Activated T-helper 9 cell treated with anti-CD3 and anti-CD28 coated beads, Interleukin-2, amount 50 U/mL, for 16 hours (primary cell): ENCODE measurements at places on chromosomes 3 and 15.

GRCh38 chr15:55241891-55242290 is 45.1 kb upstream of the RSL24D1 start:
- DNase-seq = no peak

- DNase-seq = no peak
Measured at GRCh38 chr15:25727116-25727515, 136.0 kb downstream of the ATP10A start.

- DNase-seq = no peak
Measured at GRCh38 chr3:53845103-53845880, 927 bp downstream of the CHDH start.

DNA sequence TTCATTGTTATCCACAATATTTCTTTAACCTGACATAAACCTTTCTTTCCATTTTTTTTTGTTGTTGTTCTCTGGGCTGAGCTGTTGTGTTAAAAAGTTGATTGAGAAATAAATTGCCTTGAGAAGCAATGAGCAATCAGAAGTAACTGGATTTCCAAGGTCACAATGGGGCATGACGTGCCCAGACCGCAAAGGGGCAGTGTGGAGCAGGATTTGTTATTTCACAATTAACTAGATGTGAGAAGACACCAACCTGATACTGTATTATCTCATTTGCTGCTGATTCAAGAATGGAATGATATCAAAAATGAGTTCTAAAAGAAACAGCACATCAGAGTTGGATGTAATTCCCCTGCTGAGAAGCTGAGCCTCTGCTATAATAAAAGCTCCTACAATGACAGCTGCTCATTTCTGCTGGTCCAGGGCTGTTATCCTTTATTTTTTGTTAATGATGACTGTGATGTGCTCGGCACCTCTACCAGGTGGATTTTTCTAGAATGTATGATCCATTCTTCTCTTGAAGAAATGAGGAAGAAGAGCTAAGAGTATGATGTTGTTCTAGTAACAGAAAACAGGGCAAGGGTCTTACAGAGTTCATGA is 28.1 kb downstream of the CPNE4 start:
- no peak for DNase-seq

- DNase-seq = no peak
Measured at GRCh38 chr3:169658311-169658931, 5.1 kb downstream of the MECOM start.

- DNase-seq = no peak
Measured at GRCh38 chr3:133383175-133383574, 16.7 kb upstream of the BFSP2 start.

GRCh38 chr3:196726788-196727675 is 12.6 kb upstream of the PAK2 start:
- DNase-seq = no peak

- DNase-seq = no peak
Measured at GRCh38 chr15:52870015-52870414, 79.9 kb upstream of the ONECUT1 start.

DNA sequence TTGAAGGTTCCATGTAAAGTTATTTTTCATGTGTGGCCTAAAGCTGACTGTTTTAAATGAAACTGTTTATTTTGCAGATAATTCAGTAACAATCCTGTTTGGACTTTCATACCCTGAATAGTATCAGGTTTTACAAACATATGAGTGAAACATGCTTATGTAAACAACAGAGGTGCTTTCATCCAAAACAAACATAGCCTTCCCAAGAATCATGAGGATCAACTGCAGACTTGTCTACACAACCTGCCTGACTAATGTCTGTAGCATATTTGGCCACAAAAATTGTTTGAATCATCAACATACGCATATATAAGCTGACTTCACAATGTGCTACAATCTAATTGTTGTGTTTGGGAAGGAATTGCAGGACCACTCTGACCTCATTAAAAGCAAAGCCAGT is 190.4 kb downstream of the DIPK2A start:
- no peak for DNase-seq

DNA sequence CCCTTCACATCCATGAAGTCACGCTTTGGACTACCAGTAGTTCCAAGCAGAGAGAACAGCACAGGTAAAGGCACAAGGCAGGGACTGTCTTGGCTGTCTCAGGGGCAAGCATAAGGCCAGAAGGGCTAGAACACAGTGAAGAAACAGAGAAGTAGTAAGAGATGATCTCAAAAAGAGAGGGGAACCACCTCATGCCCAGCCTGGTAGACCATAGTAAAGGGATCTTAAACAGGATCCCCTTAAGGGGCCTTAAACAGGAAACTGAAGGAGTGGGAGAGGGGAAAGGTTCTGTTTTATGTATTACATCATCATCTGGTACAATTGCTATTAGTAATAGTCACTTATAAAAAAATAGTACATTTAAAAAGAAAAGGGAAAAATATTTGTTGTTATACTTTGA is 25.8 kb downstream of the P2RY1 start:
- DNase-seq = no peak

- DNase-seq = no peak
Measured at GRCh38 chr15:74301583-74302361, 65.6 kb downstream of the CCDC33 start.

DNA sequence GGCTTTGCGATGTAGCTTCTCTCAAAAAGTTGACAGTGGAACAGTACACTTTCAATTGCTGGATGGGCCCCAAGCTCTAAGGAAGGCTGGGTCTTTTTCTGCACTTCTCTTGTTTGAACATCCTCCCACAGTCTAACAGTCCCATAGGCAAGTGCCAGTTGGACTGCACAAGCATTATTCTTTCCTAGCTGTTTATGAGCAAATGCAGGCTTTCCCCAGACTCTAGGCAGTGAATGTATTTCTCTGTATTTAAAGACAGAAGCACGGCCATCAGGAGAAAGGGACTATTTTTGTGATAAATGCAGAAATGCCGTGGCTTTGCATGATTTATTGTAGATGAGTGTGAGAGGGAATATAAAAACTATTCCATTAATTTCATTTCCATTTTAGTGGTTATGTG is 539.3 kb upstream of the LMCD1 start:
- DNase-seq = no peak

DNA sequence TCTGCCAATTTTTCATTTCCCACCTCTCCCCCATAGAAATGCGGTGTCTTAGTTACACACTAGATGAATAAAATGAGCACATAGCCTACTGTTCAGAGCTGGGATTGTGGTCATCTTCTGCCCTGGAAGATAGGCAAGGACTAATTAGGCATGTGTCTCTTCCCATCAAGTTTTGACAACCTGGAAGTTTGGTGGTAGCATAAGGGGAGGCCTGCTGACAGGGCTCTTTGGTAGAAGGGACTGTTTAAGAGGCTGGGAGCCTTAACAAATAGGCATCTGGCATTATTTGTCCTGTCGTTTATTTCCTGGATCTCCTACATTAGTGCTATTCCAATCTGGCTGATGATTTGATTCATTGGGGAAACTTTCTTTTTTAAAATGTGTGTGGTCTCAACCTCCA is 512.3 kb downstream of the ZNF385D start:
- DNase-seq = no peak

- DNase-seq = no peak
Measured at GRCh38 chr15:67009576-67010569, 55.5 kb upstream of the SMAD3 start.

- DNase-seq = no peak
Measured at GRCh38 chr3:42815826-42816225, 6.6 kb downstream of the ACKR2 start.

GRCh38 chr3:131221731-131222130 is 159.8 kb upstream of the NUDT16 start:
- no peak for DNase-seq

- no peak for DNase-seq
Measured at GRCh38 chr15:101131489-101132389, 120.1 kb downstream of the CHSY1 start.

- peak; percentile 82 for DNase-seq
Measured at GRCh38 chr3:45037720-45038455, 11.8 kb downstream of the CLEC3B start.

- no peak for DNase-seq
Measured at GRCh38 chr15:89395461-89395871, 60.8 kb upstream of the POLG start.
